ENCODE measurements at places on chromosomes 4 and X.
A peak's percentile ranks its signal among the peaks of the same experiment; 100 is the strongest.

- DNase-seq, result no peak
Measured at GRCh38 chr4:75698162-75698962, 25.2 kb upstream of the G3BP2 start.

DNA sequence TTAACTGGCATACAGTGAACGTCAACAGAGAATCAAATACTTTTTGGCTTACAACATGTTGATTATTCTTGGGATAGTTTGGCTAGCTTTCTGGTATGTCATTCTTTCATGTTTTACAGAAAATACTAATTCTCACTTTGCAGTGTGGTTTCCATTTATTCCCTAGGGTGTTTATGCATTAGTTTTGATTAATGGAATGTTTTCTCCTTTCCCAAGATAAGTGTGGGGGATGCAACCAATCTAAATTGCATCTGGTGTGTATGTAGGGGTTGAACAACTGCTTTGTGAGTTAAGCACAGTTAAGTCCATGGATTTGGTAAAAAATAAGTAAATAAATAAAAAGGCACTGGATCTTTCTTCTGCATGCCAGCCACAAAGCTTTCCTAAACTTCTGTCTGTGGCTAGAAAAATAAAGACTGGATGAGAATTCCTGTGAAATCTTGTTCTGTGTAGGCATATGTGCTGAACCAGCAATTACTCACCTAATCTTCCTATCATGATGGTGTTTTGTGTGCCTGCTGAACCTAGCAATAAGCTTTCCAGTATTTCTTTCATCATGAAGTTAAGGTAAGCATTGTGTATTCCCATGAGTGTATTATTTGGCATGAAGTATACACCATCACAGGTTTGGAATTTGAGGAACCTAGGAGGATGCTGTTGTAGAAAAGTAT lies 50.6 kb upstream of the TENM3 start:
- peak; percentile 87 for DNase-seq

DNA sequence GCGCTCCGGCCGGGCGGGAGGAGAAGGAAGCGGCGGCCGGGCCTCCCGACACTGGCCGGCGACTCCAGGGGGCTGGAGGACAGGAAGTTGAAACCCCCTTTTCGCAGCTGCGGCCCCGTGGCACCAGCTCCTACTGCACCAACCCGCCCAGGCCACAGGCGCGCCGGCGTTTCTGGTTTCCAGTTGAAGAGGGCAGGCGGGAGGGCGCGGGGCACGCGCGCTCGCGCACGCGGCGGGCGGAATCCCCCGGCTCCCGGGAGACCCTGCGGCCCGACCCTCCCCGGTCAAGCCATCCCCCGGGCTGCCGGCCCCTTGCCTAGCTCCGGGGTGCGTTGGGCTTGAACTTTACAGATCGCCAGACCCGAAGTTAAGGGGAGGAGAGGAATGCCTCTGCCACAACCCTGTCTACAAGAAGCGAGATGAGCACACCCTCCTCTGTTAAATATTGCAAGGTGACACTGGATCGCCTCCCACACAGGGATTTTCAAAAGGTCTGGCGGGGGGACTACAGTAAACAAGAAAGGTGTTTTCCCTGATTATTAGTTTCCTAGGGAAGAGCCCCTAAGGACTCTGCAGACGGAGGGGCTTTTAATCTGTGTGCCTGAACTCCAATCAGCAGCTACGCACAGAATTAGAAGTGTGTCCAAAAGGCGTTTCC lies 1.4 kb downstream of the ELOVL6 start:
- DNase-seq, result peak; percentile 59

- DNase-seq, result no peak
Measured at GRCh38 chr4:15153662-15154061, 151.4 kb downstream of the CPEB2 start.

DNA sequence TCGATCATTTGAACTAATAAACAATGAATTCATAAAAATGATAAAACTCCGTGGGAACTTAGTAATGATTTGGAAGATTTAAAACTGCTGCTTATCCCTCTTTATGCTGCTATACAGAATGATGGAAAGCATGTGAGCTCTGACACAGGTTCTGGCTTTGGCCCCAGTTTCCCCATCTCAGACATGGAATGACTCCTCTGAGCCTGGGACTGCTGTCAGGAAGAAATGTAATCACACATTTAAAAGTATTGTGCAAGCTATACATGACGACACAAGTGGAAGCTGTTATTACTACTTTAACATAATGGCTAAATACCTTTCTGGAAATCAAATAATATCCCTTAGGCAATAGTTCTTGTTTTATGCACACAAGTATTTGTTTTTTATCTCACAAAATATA lies 161.7 kb downstream of the DCHS2 start:
- peak; percentile 24 for DNase-seq

GRCh38 chr4:3491681-3492405 lies 28.7 kb downstream of the DOK7 start:
- no peak for DNase-seq

DNA sequence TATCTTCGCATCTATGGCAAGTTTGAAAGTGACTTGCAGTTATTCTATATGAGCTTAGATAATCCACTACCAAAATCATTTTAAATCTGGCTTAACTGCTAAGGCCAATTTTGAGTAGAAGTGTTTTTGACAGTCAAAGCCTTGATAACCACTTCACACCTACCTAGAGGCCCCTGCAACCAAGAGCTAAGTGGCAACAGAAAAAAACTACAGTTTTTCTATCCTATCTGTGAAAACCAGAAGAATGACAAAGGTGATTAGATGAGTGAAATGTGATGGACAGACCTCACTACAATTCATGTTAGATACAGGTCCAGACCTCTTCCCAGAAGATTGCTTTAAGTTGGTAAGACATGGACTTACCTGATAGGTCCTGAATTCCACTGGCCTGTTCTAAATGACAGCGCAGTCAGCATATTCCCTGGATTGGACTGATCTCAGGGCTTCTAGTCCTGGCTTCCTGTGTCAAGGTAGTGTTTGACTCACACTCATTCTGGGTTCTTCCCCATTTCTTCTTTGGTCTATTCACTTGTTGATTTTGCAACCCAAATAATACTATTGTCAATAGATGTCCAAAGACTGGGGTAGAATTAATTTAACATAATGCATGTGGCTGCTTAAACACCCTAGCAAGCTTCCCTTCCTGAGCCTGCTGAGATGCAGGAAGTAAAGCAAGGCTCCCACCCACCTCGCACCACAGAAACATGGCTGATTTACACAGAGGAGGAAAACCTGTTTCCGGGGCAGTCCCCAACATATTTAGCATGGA lies 65.1 kb downstream of the PPP3CA start:
- DNase-seq, result no peak

GRCh38 chr4:2833671-2834000 lies 10.0 kb upstream of the ADD1 start:
- no peak for DNase-seq

- no peak for DNase-seq
Measured at GRCh38 chrX:123313486-123313885, 129.4 kb downstream of the GRIA3 start.

GRCh38 chrX:13587786-13588477 lies 18.5 kb downstream of the EGFL6 start:
- no peak for DNase-seq

DNA sequence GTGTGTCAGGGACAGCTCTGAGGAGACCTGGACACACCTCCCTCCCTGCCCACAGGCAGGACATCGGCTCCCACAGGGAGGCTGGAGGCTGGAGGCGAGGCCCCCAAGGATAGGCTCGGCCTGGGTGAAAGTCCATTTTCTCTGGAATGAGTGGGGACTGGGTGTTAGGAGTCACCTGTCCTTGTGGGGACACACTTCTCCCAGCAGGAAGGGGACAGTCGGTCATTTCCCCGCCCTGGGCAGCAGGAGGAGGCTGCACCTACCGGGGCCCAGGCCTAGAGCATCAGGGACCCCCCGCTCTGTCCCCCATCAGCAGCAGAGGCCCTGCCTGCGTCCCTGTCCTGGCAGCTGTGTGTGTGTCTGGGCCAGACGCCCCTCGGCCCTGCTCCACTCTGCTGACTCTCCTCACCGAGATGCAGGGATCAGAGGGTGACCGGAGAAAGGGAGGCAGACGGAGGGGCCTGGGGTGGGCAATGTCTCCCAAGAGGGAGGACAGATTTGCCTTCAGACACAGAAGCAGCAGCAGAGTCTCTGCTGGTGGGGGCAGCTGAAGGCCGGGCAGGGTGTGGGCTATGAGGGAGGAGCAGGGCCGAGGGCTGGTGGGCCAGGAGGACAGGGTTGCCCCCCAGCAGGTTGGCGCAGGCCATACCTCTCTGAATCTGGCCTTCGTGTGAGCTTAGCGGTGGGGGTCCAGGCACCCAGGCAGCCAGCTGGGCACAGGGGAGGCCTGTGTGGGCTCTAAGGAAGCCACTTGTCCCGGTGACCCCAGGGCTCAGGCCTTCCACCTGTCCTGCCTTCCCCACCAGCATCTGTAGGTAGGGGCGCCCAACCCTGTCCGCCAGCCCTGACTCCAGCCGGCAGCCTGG lies 125.7 kb upstream of the NKX1-1 start:
- DNase-seq, result no peak
